ENCODE measurements at places on chromosomes 4 and X.
A peak's percentile ranks its signal among the peaks of the same experiment; 100 is the strongest.

DNA sequence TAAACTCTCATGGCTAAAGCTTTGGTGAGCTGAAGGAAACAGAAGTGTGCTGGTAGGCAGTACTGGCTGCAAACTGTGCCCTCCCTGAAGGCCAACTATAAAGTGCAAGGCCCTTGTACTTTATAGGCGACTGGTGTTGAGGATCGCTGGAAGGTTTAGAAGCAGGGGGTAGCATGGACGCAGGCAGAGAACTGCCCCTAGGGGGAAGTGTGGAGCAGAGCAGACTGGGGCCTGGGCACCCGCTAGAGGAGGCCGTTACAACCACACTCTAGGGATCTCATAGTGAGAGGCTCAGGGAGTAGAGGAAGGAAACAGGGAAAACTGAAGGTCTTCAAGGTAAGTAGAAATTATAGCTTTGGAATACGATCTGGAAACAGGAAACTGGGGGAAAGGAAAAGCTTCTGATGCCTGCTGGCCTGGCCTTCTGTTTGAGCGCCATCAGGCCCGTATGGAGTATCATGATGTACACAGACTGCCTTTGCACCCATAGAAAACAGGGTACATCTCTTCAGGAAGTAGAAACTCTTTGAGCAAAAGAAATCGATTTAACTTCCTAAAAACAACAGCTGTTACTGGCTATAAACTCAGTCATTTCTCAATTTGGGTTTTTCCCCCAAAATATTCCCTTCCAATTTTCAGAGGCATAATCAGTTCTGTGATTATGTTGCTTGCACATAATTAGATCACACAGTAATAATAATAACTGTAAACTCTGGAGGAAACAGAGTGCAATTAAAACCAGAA, 23.9 kb upstream of the TMSB4X start:
- no peak for DNase-seq

- DNase-seq = no peak
Measured at GRCh38 chr4:168569066-168569930, 72.4 kb downstream of the PALLD start.

GRCh38 chrX:142052238-142052637, 148.5 kb downstream of the MAGEC1 start:
- no peak for DNase-seq

- no peak for DNase-seq
Measured at GRCh38 chr4:73711989-73712388, 28.4 kb upstream of the CXCL8 start.

DNA sequence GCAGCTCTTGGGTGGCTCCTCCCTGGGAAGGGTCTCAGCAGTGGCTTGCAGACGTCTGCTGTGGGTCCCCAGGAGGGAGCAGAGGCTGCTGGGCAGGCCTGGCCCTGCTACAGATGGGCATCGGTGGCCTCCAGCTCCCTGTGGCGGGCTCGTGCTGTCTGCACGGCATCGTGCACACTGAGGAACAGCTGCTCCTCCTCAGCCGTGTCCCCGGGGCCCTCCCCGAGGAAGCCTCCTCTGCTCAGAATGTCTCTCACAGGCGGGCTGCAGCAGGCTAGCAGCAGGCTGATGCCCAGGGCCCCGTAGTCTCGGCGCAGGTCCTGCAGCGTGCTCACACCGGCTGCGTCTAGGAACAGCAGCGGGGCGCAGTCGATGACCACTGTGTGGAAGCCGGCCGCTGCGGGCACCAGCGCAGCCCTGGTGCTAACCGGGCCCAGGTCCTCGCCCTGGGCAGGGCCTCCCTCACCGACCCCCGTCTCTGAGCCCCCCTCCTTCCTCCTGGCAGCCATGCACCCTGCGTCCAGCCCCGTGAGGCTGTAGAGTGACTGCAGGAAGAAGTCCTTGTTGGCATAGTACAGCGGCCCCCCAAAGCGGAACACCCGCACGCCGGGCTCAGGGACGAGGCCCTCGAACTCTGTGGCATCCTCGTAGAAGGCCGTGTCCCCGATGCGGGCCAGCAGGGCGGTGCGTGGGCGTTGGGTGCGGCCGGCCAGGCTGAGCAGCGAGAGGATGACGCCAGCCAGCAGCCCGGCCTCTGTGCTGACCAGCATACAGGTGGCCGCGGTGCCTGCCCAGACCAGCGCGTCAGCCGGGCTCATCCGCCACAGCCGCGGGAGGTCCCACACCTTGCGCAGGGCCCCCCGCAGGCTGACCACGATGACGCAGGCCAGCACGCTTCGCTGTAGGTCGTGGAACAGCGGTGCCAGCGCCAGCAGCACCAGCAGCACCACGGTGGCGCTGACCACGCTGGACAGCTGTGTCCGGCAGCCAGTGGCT, 2.2 kb downstream of the IDUA start:
- DNase-seq = no peak

GRCh38 chr4:159765382-159765781, 662.5 kb downstream of the RAPGEF2 start:
- DNase-seq = no peak

DNA sequence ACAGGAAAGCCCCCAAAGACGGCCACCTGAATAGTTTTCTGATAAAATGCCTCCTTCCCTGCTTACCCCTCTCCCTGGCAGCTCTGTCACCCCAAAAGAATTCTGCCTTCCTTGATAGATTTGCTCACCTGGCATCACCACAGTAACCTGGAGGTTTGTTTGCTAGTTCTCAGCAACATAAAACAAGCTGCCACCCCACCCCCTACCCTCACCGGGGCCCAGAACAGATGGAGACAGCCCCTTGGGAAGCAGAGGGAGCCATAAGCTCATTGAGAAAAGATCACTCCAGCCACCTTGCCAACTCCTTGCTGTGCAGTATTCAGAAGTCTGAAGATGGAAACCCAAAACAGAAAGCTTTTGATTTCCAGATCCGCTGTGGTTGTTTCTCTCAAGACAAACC, 108.6 kb downstream of the DHX15 start:
- DNase-seq = no peak

DNA sequence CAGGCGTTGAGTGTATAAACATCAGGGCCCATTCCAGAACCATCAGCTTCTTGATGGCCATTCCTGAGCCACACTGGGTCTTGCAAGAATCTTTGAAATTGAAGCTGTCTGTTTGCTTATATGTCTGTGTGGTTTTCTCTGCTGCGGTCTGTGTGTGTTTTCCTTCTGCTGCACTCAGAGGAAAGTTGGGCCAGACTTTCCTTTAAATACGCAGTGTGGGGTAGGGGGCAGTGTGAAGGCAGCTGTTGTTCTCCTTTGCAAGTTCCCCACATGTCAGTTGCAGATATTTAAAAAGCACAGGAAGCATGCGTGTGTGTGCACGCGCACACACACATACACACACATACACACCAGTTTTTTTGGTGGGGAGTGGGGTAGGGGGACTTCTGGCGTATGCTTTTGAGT, 32.1 kb downstream of the CCKAR start:
- peak; percentile 50 for DNase-seq

GRCh38 chr4:113694008-113694407, 67.5 kb downstream of the CAMK2D start:
- no peak for DNase-seq

DNA sequence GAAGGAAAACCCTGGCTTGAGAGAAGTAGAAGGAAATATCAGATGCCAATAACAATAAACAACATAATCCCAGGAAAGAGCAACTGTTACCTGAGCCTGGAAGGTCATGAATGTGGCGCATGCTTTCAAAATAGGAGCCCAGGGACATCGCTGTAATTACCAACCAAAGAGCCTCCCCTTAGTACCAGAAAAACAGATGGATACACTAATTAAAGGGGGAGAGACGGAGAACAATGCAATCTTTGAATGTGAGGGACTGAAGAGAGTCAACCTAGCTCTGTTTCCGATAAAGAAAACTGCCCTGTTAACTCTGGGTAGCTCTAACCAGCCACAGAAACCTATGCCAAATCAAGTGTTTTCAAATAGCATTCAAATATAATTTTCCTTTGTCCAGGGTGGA, 161.4 kb downstream of the ENOX2 start:
- DNase-seq = no peak

DNA sequence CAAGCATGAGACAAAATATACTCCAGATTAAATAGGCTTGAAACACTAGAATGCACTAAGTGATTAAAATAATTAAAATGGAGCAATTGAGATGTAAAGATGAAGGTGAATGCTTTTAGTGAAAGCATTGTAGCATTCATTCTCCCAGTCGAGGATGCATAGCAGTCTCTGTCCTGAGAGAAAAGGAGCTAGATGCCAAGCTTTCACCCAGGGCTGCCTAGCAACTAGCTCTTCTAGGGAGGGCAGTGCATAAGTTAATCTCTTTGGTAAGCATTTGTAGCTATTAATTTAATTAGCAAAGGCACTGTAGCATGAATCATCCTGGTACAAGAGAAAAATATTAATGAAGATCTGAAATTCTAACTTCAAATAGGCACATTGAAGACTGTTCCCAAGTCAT, 1014.8 kb downstream of the C4orf33 start:
- DNase-seq = no peak

- DNase-seq = no peak
Measured at GRCh38 chr4:157550028-157550427, 329.5 kb downstream of the GRIA2 start.

- no peak for DNase-seq
Measured at GRCh38 chr4:147735413-147736301, 3.8 kb downstream of the ARHGAP10 start.

GRCh38 chrX:108558217-108558616, 118.6 kb downstream of the COL4A5 start:
- DNase-seq = no peak

All from AG08396 (cell line).